ENCODE measurements at places on chromosomes 16 and 17.

DNA sequence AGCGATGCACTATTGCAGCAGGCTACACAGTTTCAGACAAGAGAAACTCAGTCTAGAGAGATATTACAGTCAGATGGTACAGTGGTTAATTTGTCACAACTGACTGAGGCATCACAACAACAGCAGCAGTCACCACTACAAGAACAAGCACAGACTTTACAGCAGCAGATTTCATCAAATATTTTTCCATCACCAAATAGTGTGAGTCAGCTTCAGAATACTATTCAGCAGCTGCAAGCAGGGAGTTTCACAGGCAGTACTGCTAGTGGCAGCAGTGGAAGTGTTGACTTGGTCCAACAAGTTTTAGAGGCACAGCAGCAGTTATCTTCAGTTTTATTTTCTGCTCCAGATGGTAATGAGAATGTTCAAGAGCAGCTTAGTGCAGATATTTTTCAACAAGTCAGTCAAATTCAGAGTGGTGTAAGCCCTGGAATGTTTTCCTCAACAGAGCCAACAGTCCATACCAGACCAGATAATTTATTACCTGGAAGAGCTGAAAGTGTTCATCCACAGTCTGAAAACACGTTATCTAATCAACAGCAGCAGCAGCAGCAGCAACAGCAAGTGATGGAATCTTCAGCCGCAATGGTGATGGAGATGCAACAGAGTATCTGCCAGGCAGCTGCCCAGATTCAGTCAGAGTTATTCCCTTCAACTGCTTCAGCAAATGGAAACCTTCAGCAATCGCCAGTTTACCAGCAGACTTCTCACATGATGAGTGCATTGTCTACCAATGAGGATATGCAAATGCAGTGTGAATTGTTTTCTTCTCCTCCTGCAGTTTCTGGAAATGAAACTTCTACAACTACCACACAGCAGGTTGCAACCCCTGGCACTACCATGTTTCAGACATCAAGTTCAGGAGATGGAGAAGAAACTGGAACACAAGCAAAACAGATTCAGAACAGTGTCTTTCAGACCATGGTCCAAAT lies 34.1 kb downstream of the NQO1 start:
- DNase-seq: no peak

DNA sequence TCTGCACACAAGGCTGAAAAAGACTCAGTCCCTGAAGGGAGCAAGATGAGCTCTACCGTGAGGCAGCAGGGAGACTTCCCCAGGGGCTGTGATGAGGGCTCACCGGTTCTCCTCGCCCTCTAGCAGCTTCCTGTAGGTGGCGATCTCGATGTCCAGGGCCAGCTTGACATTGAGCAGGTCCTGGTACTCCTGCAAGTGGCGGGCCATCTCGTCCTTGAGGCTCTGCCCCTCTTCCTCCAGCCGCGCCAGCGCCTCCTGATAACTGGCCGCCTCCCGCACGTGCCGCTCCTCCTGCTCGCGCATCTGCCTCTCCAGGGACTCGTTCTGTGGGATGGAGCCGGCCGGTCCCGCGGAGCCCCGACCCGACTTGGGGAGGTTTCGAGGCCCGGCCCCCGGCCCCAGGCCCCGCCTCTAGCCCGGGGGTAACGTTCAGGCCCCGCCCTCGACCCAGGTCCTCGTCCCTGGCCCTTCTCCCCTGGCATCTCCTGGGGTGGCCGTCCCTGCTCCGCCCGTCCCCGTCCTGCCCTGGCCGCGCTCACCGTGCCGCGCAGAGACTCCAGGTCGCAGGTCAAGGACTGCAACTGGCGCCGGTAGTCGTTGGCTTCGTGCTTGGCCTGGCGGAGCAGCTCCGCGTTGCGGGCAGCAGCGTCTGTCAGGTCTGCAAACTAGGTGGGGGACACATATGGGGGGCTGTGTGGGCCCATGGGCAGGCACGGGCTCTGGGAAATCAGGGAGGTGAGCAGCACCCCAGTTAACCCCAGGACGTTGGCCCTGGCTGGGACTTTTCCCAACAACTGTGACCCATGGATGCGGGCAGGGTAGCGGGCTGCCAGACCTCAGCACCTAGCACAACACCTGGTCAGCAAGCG lies 3.9 kb downstream of the GFAP start:
- DNase-seq: no peak

DNA sequence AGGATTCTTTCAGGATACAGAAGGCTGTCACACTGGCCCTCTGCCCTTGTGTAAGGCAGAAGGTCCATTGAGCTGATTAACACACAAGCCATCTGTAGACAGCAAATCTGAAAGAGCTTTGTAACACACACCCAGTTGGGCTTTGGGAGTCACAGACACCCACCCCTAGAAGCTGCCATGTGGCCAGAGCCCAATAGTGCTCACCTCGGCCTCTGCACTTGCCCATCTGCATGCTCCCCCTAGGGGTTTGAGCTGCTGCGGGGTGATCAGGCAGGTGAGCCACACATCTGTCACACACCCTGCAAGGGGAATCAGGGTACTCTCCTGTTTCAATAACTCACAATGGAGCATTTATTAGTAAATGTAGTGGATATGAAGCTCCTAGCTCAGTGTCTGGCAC lies 138.3 kb downstream of the CHD9NB start:
- DNase-seq: no peak

DNA sequence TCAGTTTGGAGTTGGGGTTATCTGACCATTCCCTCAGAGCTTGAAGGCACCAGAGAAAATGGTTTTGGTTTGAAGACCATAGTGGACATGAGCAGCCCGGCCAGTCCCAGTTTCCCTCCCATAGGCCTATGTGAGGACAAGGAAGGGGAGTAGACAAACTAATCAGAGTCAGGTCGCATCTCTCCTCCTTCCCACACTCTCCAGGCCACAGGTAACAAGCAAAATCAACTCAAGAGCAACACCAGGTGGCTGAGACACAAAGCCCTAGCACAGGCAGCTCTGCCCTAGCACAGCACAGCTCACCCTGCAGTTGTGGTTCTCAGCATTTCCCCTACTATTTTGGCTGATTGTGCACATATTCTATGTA lies 7.2 kb downstream of the SUPT4H1 start:
- no peak for DNase-seq

GRCh38 chr16:27321013-27321915 lies 7.5 kb downstream of the IL4R start:
- no peak for DNase-seq

GRCh38 chr16:18834864-18835263 lies 33.5 kb upstream of the ARL6IP1 start:
- no peak for DNase-seq

GRCh38 chr16:88196471-88197400 lies 186.0 kb upstream of the ZNF469 start:
- no peak for DNase-seq

DNA sequence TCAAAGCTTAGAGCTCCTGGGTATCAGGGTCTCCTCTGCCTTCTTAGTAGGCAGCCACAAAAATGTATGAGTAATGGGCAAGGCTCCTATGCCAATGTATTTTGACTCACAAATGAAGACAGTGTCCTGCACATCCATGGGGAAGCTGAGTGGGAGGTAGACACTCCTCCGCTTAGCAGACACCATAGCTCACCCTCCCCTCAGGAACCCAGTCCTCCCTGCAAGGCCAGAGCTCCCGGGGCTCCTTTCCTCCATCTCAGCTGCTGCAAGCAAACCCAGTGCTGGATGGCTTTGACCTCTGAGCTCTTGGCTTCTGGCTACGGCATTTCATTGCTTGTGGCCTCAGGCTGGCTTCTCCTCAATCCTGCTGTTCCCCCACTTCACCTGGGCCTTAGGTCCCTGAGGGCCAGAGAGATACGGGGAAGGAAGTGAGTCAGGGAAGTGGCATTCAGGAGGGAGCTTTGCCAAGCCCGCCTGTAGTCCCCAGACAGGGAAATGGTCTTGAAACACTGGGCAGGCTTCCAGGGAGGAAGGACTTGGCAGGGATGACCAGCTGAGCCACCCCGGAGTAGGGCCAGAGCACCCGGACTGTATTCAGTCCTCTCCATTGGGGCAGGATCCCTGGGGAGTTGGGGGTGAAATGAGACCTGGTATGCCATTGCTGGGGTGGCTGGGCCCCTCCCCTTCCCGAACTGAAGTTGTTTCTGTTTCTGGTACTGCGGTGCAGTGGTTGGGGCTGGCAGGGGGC lies 4.5 kb downstream of the ABCC3 start:
- DNase-seq: no peak

DNA sequence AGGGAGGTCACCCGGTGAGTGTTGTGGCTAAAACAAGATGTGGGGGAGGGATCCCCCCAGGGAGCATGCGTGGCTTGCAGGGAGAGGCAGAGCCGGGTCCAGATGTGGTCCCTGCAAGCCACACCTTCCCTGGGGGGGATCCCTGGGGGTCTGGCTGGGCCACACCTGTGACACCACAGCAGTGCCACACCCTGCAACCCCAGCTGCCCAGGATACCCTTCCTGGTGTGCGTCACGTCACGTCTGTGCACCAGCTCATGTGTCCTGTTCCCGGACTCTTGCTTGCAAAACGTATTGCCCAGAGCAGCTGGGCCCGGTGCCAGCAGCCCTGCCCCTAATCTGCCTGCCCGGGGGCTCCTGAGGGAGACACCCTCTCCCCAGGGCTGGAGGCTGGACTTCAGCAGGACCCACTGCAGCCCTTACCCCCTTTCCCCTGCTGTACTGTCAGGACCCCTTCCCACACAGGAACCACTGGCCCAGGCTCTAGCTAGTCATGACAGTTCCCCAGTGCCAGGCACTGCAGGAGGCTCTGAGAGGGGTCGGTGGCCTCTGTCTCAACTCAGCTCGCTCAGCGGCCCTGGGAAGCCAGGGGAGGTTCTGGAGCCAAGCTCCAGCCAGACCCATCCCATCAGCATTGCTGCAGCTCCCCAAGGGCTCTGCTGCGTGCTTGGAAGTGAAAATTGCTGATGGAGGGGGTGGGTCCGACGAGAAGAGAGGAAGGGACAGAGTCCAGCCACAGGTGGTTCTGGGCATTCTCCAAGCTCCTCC lies 25.8 kb upstream of the ACSF3 start:
- no peak for DNase-seq

- DNase-seq: no peak
These were observed 3.9 kb downstream of the HS3ST3A1 start for GRCh38 chr17:13597723-13598347.

GRCh38 chr17:9872852-9873251 lies 32.2 kb downstream of the RCVRN start:
- DNase-seq: no peak

DNA sequence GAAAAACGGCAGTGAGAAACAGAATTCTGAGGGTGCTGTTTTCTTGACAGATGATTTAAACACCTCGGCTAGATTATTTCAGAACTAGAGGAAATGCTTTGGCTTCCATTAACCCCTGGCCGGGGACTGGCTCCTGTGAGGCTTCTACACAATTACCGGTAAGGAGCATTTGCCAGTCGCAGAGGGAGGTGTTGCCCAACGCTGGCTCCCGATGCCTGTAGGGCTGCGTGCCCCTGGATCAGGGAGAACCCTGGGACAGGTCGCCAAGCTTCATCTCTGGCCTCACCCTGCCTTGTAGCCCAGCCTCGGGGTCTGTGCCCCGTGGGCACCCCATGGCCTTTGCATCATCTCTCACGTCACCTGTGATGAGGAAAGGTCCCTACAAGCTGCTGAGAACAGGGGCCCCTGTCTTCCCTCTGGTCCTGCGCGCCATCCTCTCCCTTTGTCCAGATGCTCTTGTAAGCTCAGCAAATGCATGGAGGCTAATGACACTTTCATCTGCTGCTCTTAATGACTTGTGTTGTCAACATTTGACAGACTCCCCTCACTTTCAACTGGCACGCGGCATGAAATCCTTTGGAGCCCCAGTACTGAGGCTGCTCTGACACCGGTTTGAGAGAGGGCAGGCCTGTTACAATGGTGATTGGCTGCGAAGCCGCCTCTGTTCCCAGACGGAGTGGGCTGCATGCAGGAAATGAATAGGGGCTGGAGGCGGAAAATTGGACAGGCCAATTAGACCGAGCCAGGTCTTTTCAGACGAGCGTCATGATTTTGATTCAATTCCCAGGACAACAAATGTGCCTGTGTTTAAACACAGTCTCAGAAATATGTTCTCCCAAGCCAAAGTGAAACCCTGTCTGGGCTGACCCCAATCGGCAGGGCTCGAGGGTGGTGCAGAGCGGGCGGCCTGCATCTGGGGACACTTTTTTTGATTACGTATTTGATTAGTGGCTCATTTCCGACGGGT lies 85.5 kb upstream of the DOC2B start:
- DNase-seq: no peak

DNA sequence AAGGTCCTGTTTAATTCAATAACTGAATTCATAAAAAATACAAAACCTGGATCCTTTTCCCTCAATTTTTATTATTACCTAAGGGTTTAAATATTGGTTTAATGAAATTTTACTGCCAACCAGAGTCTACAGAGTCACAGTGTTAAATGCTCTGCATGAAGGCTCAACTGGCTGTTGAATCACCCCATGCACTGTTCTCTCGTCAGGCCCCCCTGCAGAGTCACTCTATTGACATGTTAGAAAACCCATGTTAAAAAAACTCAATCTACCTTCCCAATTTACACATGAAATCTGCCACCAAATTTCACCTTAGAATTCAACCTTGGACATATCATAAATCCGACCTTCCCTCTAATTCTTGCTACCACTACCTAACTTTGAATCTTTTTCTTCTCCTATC lies 43.3 kb upstream of the ULK2 start:
- DNase-seq: no peak

GRCh38 chr17:64339516-64340490 lies 50.9 kb downstream of the PECAM1 start:
- no peak for DNase-seq

- DNase-seq: no peak
These were observed 59.3 kb downstream of the SDK2 start for GRCh38 chr17:73584987-73585386.

GRCh38 chr16:59540621-59541020 lies 806.5 kb upstream of the GOT2 start:
- no peak for DNase-seq

GRCh38 chr17:81245024-81245664 lies 6.0 kb downstream of the NDUFAF8 start:
- DNase-seq: no peak

DNA sequence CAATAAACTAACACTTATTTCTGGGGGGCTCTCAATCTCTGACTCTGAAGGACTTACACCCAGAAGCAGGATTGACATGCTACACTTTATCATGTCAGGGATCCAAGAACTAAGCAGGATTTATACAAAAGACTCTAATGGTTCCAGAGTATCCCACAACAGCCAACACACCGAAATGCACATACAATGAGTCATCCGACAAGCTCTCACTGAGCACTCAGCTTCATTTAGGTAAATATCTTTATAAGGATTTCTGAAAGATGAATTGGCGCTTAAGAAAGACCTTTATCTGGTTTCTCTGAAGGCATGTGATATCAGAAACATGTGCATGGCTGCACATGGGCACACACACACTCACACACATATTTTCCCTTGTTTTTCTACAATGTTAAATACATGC lies 77.2 kb downstream of the TOX3 start:
- DNase-seq: no peak

- no peak for DNase-seq
These were observed 100.1 kb downstream of the MARF1 start for GRCh38 chr16:15542734-15543347.
